ENCODE measurements at places on chromosomes 4 and X. TPM values are rescaled to one million over a fixed set of nuclear protein-coding genes. Genes with fewer than 3 reads are reported as not detected.

Gene SHROOM4
- 5.1 TPM for polyA plus RNA-seq

Gene CAPN6
- 0.10 TPM for polyA plus RNA-seq

Gene SSX3
- polyA plus RNA-seq: not detected

Gene CT83
- polyA plus RNA-seq: not detected

Gene PRSS12
- polyA plus RNA-seq: not detected

Gene PCSK1N
- 0.43 TPM for polyA plus RNA-seq

Gene SLC10A4
- 0.13 TPM for polyA plus RNA-seq

Gene NDP
- polyA plus RNA-seq: 0.31 TPM

Gene CD38
- polyA plus RNA-seq: 0.20 TPM

Gene TEX13B
- not detected for polyA plus RNA-seq

Gene TEC
- 2.2 TPM for polyA plus RNA-seq

Gene TMSB15A
- polyA plus RNA-seq: 2.4 TPM

Gene AVPR2
- polyA plus RNA-seq: not detected

Gene MED28
- 10.2 TPM for polyA plus RNA-seq

Gene CLNK
- polyA plus RNA-seq: not detected

Gene CTAG1B
- not detected for polyA plus RNA-seq

Gene IDUA
- polyA plus RNA-seq: 5.9 TPM

Gene HS3ST1
- polyA plus RNA-seq: 0.38 TPM

Gene FAT1
- polyA plus RNA-seq: 23.5 TPM

Gene IL3RA
- not detected for polyA plus RNA-seq

Gene MAGEA6
- not detected for polyA plus RNA-seq

Gene TLR3
- polyA plus RNA-seq: 2.2 TPM

Gene MAOB
- polyA plus RNA-seq: 59.6 TPM

Gene SRPX
- 14.1 TPM for polyA plus RNA-seq

Gene C4orf36
- 0.36 TPM for polyA plus RNA-seq

Gene CLIC2
- 3.5 TPM for polyA plus RNA-seq

Gene ZNF330
- polyA plus RNA-seq: 22.0 TPM

Gene PRMT9
- polyA plus RNA-seq: 7.9 TPM

Gene TRMT2B
- polyA plus RNA-seq: 6.3 TPM

Gene IL21
- polyA plus RNA-seq: not detected

Gene PAGE4
- not detected for polyA plus RNA-seq

Gene BST1
- polyA plus RNA-seq: 18.5 TPM

Gene MAGEA4
- polyA plus RNA-seq: not detected

Gene SNCA
- 4.2 TPM for polyA plus RNA-seq

Gene KLHL2
- 40.3 TPM for polyA plus RNA-seq

Gene CENPVL3
- polyA plus RNA-seq: not detected

Gene DCLK2
- 9.3 TPM for polyA plus RNA-seq

Gene CPLX1
- polyA plus RNA-seq: 0.50 TPM

Gene TAF7L
- 0.31 TPM for polyA plus RNA-seq

Gene RHOXF2
- polyA plus RNA-seq: not detected

Gene PWWP3B
- polyA plus RNA-seq: 0.75 TPM

Gene IQSEC2
- 15.2 TPM for polyA plus RNA-seq

Gene GPR119
- polyA plus RNA-seq: not detected

Gene TRAPPC11
- 16.6 TPM for polyA plus RNA-seq

Gene TIGD2
- polyA plus RNA-seq: 1.5 TPM

Gene RAB41
- not detected for polyA plus RNA-seq

Gene ADH1C
- 2.8 TPM for polyA plus RNA-seq

Gene MAGEC3
- polyA plus RNA-seq: 4.8 TPM

Gene PPBP
- polyA plus RNA-seq: not detected

Gene PNMA6E
- polyA plus RNA-seq: not detected

Gene TIMM8A
- polyA plus RNA-seq: 3.1 TPM

Gene CISD2
- 22.5 TPM for polyA plus RNA-seq

Gene OFD1
- 8.4 TPM for polyA plus RNA-seq

Gene SH3D19
- 44.1 TPM for polyA plus RNA-seq

Gene PRSS48
- not detected for polyA plus RNA-seq

Gene OPHN1
- polyA plus RNA-seq: 2.9 TPM

Gene ASB9
- polyA plus RNA-seq: 0.84 TPM

Gene FGD1
- polyA plus RNA-seq: 5.8 TPM

Measured in aorta (tissue), 5 donors.